Substantia nigra (tissue), 51 donors: ENCODE measurements at places on chromosomes 1 and 21.

GRCh38 chr1:225754940-225755641, 22.5 kb upstream of the SRP9 start:
- DNase-seq = no peak

GRCh38 chr1:39105841-39106765, 80.0 kb downstream of the NDUFS5 start:
- DNase-seq = peak; percentile 32

DNA sequence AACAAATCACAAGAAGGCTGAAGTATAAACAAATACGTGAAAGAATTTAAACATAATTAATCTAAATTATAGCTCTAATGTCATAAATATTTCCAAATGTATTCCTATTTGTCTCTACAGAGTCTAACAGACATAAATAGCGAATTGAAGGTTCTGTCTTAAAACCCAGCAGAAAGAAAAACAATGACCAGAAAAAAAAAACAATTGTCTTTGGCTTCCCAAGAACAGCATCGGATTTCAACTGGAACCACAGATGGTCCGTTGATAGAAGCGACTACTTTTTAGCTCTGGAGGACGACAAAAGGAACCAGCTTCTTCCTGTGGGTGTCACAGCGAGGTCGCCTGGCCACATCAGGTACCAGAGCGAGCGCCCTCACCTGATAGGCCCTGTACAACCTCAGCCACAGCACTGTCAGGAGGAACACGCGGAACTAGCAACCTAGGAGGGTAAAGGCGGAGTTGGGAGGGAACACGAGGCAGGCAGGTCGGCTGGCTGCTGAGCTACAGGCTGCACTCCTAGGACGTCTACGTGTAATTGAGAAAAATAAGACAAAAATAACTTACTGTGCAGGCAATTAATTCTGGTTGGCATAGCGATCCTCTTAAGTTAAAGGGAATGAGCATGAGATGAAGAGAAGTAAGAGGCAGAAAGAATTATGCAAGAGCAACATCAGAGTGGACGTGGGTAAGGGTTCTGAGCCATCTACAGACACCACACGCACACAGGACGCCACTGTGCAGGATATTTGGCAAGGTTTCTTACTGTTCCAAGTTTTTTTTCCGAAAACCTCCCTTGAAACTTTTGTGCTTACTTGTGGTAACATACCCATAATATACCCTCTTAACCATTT, 16.7 kb upstream of the PRDM15 start:
- no peak for DNase-seq

- no peak for DNase-seq
These were observed 58.0 kb upstream of the LAPTM5 start for GRCh38 chr1:30815556-30815955.

DNA sequence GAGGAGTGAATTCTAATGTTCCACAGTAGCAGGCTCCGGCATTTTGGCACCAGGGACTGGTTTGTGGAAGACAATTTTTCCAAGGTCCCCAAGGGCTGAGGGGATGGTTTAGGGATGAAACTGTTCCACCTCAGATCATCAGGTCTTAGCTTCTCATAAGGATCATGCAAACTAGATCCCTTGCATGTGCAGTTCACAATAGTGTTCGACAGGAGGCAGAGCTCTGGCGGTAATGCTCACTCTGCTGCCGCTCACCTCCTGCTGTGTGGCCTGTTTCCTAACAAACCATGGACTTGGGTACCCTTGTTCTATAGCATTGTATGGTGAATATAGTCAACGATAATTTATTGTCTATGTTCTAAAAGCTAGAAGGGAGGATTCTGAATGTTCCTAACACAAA, 16.6 kb downstream of the CRNN start:
- no peak for DNase-seq
